ENCODE measurements at places on chromosomes 4 and X.

DNA sequence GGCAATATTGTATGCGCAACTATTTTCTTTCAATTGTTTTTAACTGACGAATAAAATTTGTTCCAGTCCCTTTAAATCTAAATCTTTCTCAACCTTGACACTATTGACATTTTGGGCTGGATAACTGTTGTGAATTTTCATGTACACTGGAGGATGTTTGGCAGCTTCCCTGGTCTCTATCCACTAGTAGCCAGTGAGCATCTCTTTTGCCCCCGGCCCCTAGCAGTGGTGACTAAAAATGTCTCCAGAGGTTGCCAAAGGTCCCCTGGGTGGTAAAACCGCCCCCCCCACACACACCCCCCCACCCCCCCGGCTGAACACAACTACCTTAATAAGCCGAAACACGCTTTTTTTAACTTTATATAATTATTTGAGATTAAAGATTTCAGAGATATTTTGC, 514 bp downstream of the FANCB start:
- DNase-seq = no peak

DNA sequence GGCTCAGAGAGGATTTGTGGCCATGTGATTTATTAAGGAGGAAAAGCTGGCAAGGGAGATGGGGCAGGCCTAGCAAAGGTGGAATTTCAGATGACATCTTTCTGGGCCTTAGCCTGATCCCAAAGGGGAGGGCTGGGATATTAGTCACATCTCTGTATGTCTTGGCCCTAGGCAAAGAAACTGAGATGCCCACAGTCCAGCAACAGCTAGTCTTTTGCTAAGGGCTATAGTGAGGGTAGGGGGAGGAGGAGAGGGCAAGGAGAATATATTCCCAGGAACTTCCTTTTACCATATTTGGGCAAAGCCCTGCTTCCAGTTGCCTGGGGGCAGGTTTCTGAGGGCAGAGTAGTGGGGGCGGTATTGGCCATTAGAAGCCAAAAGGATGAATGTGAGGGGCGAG, 209.8 kb upstream of the NR3C2 start:
- no peak for DNase-seq

DNA sequence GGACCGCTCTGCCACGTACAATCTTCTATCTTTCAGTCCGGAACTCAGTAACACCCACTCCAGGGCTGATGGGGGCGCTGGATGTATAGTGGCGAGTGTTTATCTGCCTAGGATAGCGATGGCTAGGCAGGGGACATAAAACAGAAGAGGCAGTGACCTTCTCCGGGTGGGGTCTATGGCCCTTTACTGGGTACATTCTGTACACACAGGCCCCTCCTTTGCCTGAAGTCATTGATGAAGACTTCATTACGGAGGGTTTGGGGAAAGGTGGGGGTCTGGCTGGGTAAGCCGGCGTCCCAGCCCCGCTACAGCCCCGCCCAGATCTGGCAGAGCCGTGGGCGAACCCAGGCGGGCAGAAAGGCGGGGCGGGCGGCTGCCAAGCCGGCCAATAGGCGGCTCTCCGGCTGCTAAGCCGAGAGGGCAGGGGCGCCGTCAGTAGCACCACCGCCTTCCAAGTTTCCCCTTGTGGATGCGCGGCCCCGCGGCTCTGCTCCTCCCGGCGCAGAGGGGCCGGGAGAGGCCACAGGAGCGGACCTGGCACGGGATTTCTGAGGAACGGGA, at the start of gene CHST7:
CHST7 (plus strand) TSS at position 435 of the 561 bp plus-strand sequence. CDS start 167 bp downstream, outside the sequence.
- peak; percentile 76 for DNase-seq

DNA sequence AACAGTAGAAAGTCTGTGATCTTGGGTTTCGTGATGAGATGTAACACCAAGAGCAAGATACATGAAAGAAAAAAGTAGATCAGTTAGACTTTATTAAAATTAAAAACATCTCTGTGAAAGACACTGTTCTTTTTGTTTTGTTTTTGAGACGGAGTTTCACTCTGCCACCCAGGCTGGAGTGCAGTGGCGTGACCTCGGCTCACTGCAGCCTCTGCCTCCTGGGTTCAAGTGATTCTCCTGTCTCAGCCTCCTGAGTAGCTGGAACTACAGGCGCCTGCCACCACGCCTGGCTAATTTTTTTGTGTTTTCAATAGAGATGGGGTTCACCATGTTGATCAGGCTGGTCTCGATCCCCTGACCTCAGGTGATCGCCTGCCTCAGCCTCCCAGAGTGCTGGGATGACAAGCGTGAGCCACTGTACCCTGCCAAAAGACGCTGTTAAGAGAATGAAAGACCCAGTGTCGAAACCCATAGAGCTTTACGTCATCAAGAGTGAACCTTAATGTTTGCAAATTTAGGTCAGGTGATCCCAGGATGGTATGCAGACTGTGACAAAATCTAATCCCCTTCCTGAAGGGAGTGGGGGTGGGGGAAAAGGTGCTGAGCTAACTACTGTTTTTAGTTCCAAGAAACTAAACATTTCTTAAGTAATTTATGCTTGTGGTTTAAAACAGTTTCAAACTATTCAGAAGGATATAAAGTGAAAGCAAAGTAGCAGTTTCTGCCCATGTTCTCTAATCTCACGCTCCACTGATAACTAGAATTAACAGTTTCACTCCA, 8.0 kb downstream of the OFD1 start:
- peak; percentile 13 for DNase-seq

- no peak for DNase-seq
Observed at GRCh38 chrX:103361798-103362197, 5.5 kb downstream of the TCEAL9 start.
